ENCODE measurements at places on chromosomes 5 and 9. TPM values are rescaled to one million over a fixed set of nuclear protein-coding genes. Genes with fewer than 3 reads are reported as not detected.

PCDHGB3 gene
- polyA plus RNA-seq = not detected

GRCh38 chr5:150162142-150162513 lies 4.5 kb upstream of the CDX1 start:
- H3K27ac ChIP-seq = no peak overlapping the region
- no peak overlapping the region for H3K4me3 ChIP-seq
- no peaks in the 10 kb centered on the region for H3K36me3 ChIP-seq
- no peaks in the 10 kb centered on the region for H3K4me1 ChIP-seq
- DNase-seq = no peak

- no peak overlapping the region for H3K27ac ChIP-seq
- no peak overlapping the region for H3K4me3 ChIP-seq
- H3K36me3 ChIP-seq = no peaks in the 10 kb centered on the region
Measured at GRCh38 chr5:79413112-79413511, 100.8 kb downstream of the HOMER1 start.

DNA sequence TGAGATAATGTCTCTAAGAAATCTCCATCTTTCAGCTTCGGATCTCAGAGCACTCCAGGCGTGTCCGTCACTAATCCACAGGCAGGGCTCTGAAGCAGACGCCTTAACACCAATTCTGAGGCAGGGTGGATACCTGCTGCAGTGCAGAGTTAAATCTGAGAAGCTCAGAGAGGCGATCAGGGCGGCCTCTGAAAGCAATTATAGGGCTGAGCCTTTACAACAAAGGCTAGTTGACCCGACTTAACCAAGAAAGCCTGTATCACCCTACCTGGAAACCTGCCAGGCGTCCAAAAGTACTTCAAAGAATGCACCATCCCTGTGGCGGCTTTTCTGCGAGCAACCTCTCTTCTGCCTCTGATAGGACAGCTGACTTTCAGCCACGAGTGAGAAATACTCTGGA lies 134.8 kb upstream of the MSX2 start:
- no peaks in the 10 kb centered on the region for H3K4me1 ChIP-seq
- no peak overlapping the region for H3K4me3 ChIP-seq
- no peaks in the 10 kb centered on the region for H3K27me3 ChIP-seq
- no peak overlapping the region for H3K27ac ChIP-seq
- H3K36me3 ChIP-seq = no peaks in the 10 kb centered on the region

- no peak overlapping the region for H3K27ac ChIP-seq
- no peaks in the 10 kb centered on the region for H3K4me1 ChIP-seq
- no peak for DNase-seq
- H3K27me3 ChIP-seq = peaks cover 3% of the 10 kb centered on the region
Measured at GRCh38 chr5:115324021-115324420, 27.6 kb upstream of the CCDC112 start.

- no peaks in the 10 kb centered on the region for H3K36me3 ChIP-seq
- H3K4me3 ChIP-seq = no peak overlapping the region
- H3K4me1 ChIP-seq = no peaks in the 10 kb centered on the region
- no peaks in the 10 kb centered on the region for H3K27me3 ChIP-seq
Measured at GRCh38 chr5:39437467-39437866, 12.7 kb upstream of the DAB2 start.

Measured in naive thymus-derived CD4-positive, alpha-beta T cell (primary cell).